Endothelial cell of umbilical vein (primary cell): ENCODE measurements at places on chromosomes 2 and 18. TPM values are rescaled to one million over a fixed set of nuclear protein-coding genes. Genes with fewer than 3 reads are reported as not detected.

Gene GDF7
- 1.1 and 3.7 TPM in 2 replicates for total RNA-seq

Gene ANKRD30BL
- total RNA-seq: not detected in 2 replicates

Gene CCDC141
- not detected in 2 replicates for total RNA-seq

Gene PSMA8
- total RNA-seq: not detected in 2 replicates
